ENCODE measurements at places on chromosomes 6 and 20.

DNA sequence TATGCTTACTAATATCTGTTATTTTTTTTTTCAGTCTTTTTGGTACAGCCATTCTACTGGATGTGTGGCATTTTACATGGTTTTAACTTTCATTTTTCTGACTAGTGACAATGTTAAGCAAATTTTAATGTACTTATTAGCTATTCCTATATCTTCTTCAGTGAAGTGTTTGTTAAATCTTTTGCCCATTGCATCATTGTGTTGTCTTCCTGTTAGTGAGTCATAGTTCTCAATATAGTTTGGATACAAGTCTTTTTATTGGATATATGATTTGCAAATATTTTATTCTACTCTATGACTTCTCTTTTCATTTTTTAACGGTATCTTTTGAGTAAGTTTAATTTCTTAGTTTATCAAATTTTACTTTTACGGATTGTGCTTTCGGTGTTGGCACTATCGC lies 519.4 kb downstream of the CDKAL1 start:
- DNase-seq = no peak

- DNase-seq = no peak
These were observed 60.8 kb downstream of the CD40 start for GRCh38 chr20:46178891-46179290.

- DNase-seq = no peak
These were observed 191.1 kb downstream of the FOXC1 start for GRCh38 chr6:1800845-1801244.

DNA sequence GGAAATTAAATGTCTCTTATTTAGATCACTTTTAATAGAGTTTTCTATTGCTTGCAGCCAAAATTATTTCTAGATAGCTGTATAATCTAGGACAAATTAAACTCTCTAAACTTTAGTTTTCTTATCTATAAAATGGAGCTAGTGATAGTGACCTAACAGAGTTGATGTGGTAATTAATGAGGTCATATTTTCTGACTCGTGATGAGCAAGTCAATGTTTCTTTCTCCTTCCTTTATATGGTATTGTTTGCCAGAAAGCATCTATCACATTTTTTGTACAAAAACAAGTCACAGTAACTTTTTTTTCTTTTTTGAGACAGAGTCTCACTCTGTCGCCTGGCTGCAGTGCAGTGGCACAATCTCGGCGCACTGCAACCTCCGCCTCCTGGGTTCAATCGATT lies 267.7 kb downstream of the FARS2 start:
- no peak for DNase-seq

GRCh38 chr6:1387876-1388629 lies 1.3 kb upstream of the FOXF2 start:
- no peak for DNase-seq

DNA sequence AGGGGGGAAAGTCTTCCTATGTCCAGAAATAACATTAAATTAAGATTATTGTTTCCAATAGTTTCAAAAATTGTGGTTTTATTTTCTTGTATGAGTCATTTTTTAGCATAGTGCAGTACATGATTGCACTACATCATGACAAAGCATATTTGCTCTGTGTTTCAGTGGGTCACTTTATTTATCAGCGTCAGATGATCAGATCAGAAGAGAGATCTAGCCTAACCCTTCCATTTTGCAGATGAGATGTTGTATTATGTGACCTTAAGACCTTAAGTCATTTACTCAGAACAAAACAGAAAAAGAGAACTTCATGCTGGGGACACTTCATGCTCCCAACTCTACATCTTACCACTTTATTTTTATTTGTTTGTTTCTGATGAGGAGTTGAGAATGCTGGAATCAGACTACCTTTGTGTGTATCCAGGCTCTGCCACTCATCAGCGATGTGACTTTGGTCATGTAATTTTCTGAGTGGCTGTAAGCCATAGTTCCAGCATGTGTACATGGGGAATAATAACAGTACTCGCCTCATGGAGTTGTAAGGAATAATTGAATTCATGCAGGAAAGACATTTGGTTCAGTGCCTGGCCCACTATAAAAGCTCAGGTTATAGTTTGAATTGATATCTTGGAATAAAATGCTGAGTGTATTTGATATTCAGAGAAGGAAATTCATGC lies 13.5 kb downstream of the EYA4 start:
- DNase-seq = no peak

DNA sequence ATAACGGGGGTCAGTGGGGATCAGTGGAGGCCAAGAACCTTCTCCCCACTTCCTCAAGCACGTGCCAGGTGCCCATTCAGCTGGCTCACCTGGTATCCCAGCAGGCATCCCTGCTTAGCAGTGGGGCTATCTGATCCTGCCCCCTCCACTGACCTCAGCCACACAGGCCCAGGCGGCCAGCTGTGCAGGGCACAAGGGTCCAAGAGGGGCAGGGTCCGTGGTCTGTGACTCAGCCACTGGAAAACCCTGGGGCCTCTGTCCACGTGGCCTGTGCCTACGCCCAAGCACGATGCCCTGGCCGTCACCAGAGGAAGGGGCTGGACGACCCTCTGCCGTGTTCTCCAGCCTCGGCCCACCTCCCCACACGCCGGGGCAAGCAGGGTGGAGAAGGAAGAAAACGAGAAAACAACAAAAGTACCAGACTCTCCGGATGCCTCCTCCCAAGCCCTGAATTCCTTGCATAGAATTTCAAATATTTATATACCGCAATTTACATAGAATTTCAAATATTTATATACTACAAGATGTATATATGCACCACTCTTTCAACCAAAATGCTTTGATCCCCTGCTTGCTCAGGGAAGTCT lies 12.1 kb downstream of the PXDC1 start:
- DNase-seq = no peak

DNA sequence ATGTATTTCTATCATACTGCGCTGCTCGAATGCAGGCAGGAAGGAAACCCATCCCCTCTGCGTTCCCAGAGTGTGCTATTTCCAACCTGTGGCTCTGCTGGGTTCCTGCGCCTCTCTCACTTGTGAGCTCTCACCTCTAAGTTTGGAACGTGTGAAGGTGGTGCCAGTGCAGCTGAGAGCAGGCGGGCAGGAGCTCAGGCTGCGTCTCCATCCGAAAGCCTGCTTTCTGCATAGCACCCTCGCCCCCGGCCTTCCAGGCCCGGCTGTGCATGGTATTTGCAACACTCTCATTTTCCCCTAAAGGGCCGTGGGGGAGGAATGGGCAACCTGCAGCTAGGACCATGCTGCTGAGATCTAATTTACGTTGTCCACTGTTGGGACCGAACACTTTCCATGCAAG lies 288.0 kb upstream of the TSHZ2 start:
- no peak for DNase-seq

GRCh38 chr20:48703511-48704219 lies 124.1 kb downstream of the PREX1 start:
- no peak for DNase-seq

- no peak for DNase-seq
These were observed 4.0 kb downstream of the GJA1 start for GRCh38 chr6:121439475-121439874.

GRCh38 chr20:41704896-41705295 lies 86.7 kb upstream of the CHD6 start:
- DNase-seq = no peak

GRCh38 chr6:153814136-153814535 lies 224.9 kb upstream of the OPRM1 start:
- DNase-seq = no peak
